ENCODE measurements at places on chromosomes 7 and 10. TPM values are rescaled to one million over a fixed set of nuclear protein-coding genes. Genes with fewer than 3 reads are reported as not detected.

The MSS51 gene
- 1.8 TPM for total RNA-seq

The ZNF488 gene
- total RNA-seq, result 4.9 TPM

The FAS gene
- total RNA-seq, result 9.2 TPM

- no peaks in the 10 kb centered on the region for H3K27me3 ChIP-seq
- H3K4me1 ChIP-seq, result no peaks in the 10 kb centered on the region
- H3K4me3 ChIP-seq, result no peak overlapping the region
- no peak for DNase-seq
- no peak overlapping the region for H3K27ac ChIP-seq
Observed at GRCh38 chr7:86558680-86559501, 84.8 kb upstream of the GRM3 start.

- DNase-seq, result no peak
- no peaks in the 10 kb centered on the region for H3K27me3 ChIP-seq
- no peak overlapping the region for H3K27ac ChIP-seq
- peaks cover 6% of the 10 kb centered on the region for H3K4me1 ChIP-seq
Observed at GRCh38 chr10:122420624-122421007, 33.8 kb upstream of the ARMS2 start.

- no peaks in the 10 kb centered on the region for H3K4me1 ChIP-seq
- no peak overlapping the region for H3K4me3 ChIP-seq
- peaks cover 3% of the 10 kb centered on the region for H3K27me3 ChIP-seq
- no peak overlapping the region for H3K27ac ChIP-seq
Observed at GRCh38 chr10:47421057-47421952, 37.2 kb upstream of the ZNF488 start.

DNA sequence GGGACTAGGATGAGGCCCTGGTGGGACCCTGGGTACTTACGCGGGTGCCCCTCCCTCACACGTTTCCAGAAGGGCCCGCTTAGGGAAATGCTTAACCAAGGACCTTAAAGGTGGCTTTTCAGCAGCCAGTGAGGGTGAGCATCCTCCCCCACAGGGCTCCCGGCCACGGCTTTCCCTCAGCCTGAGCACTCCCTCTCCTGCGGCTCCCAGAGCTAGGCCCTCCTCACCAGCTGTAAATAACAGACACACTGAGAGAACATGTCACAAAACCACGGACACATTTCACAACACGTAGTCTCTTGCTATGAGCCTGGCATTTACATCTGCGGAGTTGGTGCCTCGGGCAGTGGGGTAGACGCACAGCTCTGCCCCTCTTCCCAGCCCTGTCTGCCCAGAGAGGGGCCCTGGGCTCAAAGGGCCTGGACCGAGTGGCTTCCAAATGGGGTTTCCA, 25.2 kb downstream of the GRID1 start:
- H3K27me3 ChIP-seq, result peaks cover 6% of the 10 kb centered on the region
- no peak overlapping the region for H3K27ac ChIP-seq
- no peak for DNase-seq
- H3K4me1 ChIP-seq, result peaks cover 11% of the 10 kb centered on the region

- no peaks in the 10 kb centered on the region for H3K27me3 ChIP-seq
- H3K27ac ChIP-seq, result no peak overlapping the region
- H3K4me1 ChIP-seq, result peaks cover 4% of the 10 kb centered on the region
- DNase-seq, result no peak
- H3K36me3 ChIP-seq, result peaks cover 9% of the 10 kb centered on the region
Observed at GRCh38 chr7:155001756-155002410, 1.0 kb downstream of the PAXIP1 start.

GRCh38 chr10:113616244-113617074, 47.4 kb downstream of the NRAP start:
- H3K4me3 ChIP-seq, result no peak overlapping the region
- peaks cover 67% of the 10 kb centered on the region for H3K27me3 ChIP-seq
- H3K4me1 ChIP-seq, result peaks cover 12% of the 10 kb centered on the region

DNA sequence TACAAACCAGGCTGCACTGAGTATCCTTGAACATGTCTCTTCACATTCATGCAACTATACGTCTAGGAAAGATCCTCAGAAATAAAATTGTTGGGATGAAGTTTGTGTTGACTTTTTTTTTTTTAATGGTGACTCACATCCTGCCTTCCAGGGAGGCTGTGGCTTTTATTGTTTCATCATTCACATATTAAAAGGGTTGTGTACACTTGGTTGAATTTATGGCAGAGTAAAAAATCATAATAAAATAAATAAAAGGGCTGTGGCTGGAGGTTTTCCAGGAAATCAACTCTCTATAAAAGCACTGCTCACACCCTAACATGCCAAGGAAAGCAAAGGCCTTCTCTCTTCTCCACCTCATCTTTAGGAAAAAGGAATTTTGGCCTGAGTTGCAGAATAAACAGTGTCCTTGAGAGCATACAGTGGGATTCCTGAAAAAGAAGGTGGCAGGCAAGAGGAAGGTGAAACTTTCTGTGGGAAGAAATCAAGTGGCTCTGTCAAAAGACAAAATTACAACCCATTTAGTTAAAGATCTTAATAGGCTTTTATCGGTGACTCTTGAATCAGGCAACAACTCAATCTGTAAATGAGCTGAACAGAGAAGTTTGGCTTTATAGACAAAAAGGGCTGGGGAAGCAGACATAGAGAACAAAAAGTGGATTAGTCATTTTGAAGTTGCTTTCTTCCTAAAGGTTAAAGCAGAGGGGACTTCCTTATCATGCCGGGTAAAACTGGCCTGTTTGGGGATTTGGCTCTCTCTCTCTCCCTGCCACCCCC, 41.6 kb upstream of the FHIP2A start:
- H3K27me3 ChIP-seq, result peaks cover 13% of the 10 kb centered on the region
- no peak overlapping the region for H3K27ac ChIP-seq
- no peaks in the 10 kb centered on the region for H3K36me3 ChIP-seq
- no peak overlapping the region for H3K4me3 ChIP-seq
- peaks cover 11% of the 10 kb centered on the region for H3K4me1 ChIP-seq

Data from type B pancreatic cell (in vitro differentiated cells).